PC-3 (cell line): ENCODE measurements at places on chromosomes 7 and 10. TPM values are rescaled to one million over a fixed set of nuclear protein-coding genes. Genes with fewer than 3 reads are reported as not detected.
A peak's percentile ranks its signal among the peaks of the same experiment; 100 is the strongest.

DNA sequence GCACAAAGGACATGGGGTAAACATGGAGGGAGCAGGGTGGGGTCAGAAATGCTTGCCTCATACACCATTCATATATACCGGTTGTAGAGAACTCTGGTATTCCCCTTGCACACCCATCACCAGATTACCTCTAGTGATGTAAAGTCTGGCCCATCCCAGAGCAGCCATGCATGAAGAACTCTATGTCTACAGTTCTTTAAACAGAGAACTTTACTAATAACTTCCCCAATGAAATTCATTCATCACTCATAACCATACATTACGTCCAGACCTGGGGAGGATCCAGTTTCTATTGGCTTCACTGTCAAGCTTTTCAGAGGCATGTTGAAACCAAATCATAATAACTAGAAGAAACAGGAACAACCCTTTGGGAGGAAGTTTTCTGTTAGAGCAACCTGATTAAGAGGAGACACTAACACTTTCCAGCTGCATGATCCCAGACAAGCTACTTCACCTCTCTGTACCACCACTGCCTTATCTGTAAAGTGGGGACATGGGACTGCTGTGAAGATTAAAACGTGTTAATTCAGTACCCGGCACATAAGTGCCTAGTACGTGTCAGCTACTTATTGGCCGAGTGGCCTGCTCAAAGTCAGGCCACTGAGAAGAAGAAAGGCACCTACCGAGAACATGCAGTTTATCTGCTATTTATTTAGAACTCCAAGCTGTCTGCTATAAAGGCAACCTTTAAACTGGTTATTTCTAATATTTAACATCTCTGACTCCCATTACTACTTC is 59.7 kb downstream of the IGF2BP3 start:
- no peak for DNase-seq

DNA sequence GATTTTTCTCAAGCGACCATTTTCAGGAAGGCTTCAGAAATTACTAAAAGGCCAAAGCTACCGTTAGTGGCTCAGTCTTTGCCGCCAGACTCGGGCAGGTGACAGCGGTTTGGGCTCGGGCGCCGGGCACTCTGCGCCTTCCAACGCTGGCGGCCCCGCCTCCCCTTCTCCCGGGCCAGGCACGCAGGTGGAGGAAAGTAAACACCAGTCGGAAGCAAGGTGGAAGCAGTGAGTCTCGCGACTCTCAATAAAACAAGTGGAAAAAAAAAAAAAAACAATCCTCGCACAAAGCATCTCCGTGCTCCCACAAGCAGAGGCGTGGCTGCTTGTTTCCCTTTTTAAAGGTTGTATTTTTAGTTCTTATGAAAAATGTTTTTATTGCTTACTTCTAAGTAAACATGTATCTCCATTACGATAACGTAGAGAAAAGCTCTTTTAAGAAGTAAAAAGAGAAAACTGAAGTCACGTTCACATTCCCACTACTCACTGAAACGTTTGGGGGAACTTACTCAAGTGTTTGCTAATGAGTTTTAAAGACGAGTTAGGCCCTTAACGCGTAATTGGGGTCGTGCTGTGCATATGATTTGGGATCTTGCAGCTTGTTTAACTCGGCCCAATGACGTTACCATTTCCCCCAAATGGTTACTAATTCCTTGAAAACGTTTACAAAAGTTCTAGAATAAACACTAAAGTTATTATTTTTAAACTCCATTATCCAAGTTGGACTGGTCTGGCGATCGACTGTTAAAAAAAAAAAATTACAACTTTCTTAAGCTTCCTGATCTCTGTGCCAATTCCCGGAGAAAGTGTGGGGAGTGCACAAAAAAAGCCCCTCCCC is 864 bp downstream of the CDCA7L start:
- DNase-seq, result peak; percentile 64

The CDH23 gene
- not detected in 2 replicates for total RNA-seq

GRCh38 chr7:7707246-7707645 is 11.2 kb downstream of the RPA3 start:
- no peak for DNase-seq

- peak; percentile 70 for DNase-seq
Measured at GRCh38 chr7:135414850-135415439, 95.0 kb downstream of the CNOT4 start.

GRCh38 chr7:4612939-4613841 is 68.9 kb upstream of the FOXK1 start:
- DNase-seq, result no peak

- peak; percentile 92 for DNase-seq
Measured at GRCh38 chr7:30403477-30403876, 75.1 kb downstream of the NOD1 start.

DNA sequence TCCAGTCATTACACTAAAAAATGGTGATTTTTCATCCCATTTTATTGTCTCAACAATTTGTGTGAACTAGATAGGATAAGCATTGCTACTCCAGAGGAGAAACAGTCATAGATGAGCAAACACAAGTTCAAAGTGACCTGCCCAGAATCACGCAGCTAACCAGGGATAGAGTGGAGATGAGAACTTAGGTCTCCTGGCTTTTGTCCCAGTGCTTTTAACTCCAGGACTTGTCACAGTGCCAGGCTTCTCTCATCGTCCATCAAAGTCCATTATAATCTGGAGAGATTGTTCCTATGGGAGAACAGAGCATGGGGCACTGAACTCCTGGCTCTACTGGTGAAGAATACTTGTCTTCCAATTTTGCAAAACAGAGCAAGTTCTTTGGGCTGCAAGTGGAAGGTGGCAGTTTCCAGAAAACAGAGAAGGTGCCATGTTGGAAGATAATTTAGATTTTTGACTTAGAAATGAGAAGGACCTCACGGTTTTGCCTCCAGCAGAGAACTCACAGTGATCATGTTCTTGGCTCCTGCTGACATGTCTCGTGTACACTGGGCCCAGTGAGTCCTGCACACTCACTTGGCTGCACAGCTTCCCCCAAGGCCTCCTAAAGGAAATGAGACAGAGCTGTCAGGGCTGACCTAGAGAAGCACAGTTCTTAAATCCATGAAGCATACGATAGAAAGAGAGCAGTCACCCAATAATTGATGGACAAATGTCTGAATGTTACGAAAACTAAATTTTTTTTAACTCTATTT is 322.9 kb upstream of the NRP1 start:
- peak; percentile 94 for DNase-seq

The GRID2IP gene
- not detected in 2 replicates for total RNA-seq

- no peak for DNase-seq
Measured at GRCh38 chr7:26197153-26198115, 3.1 kb downstream of the HNRNPA2B1 start.
